GOT3 (cell line): ENCODE measurements at places on chromosomes 4 and X.

DNA sequence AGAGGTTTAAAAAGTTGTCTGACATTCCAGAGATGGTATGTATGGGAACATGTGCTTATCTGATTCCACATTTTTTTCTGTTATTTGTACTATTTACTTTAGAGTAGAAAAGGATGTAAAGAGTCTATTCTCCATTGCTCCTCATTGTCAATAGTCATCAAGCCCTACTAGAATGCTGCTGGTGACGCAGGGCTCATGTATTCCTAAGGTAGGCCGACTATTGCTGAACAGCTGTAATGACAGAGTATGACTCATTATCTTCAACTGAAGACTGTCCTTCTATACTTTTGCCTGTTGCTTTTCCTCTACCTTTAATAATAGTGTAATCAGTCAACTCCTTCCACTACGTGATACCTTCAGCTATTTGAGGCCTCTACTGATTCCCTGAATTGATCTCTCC lies 509.1 kb upstream of the NR3C2 start:
- DNase-seq = no peak

DNA sequence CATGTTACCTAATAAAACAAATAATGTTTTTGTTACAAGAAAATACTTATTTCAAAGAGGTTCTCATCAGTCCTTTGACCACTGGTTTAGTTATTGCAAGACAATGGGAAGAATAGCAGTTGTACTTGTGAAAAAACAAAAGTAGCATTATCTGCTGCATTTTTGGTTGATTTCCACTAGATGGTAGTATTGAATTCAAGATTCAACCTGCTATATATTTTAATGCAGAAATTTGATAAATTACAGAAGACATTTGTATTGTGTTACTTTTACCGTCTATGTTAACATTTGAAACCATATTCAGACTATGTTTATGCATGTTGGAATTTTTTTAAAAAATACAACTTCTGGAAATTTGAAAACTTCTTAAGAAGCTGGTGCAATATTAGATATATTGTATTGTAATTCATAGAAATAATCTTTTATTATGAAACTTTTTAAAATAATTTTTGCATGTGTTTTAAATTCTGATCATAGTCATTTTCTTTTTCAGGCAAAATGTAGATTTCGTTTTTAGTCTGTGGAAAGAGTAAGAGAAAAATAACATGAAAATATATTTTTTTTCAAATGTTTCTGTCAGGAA lies 56.4 kb downstream of the SPCS3 start:
- DNase-seq = no peak

GRCh38 chrX:155334486-155335336 lies at the start of gene CLIC2:
CLIC2 (minus strand) TSS chrX:155334614; CDS start chrX:155334427, 187 bp downstream.
- DNase-seq = no peak

DNA sequence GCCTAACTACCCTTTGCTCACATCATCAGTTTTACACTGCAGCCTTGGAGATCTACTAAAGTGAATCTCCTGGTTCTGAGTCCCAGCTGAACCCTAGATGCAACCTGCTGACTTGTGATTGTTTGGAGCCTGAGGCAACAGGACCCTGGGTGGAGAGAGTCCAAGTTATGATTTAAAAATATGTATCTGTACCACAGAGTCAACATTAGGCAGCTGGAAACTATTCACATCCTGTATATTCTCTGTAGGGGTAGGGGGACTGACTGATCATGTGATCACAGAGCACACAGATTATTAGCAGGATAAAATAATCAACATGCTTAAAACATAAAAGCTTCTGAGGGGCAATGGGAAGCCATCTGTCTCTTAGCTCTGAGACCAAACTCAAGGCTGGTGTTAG lies 52.1 kb downstream of the CT47B1 start:
- DNase-seq = no peak

DNA sequence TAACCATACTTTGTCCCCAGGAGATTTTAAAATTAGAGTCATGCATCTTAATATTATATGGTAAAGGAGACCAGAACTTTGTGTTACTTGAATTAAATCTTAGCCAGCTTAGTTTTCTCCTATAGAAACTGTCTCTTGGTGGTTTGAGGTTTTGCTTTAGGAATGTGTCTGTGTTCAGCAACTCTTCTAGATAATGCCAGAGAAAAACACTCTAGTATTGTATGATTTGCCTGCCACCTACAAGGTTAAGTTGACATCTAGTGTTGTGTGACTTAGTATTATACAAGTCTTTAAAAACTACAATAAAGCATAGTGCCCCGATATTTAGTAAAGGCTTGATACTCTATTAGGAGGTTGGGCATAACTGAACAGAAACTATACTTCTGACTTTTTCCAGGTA lies 2.1 kb downstream of the UGT8 start:
- DNase-seq = no peak

DNA sequence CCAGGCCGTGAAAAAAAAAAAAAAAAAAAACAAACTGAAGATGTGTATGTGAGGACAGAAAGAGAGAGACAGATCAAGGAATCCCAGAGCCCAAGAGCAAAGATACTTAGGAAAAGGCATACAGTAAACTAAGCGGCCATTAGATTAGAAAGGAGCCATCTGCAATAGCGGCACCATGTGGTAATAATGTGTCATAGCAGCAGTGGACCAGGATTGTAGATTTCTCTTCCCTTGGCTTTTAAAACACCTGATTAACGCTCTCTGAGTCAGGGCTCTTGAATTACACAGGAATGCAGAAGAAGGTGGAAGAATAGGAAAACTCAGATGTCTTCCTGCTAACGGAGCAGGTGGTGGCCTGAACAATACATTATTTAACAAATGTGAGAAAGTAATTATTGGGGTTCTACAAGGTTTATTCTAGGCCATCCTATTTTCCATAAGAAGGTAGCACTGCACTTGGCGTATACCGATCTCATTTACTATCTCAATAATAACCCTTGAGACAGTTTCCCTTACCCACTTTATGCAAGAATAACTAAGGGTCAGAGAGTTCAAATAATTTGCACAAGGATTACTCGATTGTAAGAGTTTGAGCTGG lies 182.7 kb downstream of the KCNIP4 start:
- DNase-seq = no peak

DNA sequence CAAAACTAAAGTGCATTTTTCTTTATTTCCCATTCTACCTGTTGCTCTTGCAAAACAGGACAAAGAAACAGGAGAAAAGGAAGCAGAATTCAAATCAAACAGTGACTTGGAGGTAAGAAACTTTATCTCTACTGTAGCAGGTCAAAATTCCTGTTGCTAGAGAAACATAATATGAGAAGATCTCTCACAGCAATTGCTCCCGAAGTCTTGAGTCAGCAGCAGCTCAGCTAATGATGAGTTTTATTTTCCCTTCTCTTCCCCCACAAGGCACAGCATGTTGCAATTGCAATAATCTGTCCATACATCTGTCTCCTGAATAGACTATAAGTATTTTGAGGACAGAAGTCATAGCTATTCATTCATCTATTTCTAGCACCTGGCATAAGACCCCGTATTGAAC lies 112.7 kb downstream of the CLNK start:
- DNase-seq = no peak

DNA sequence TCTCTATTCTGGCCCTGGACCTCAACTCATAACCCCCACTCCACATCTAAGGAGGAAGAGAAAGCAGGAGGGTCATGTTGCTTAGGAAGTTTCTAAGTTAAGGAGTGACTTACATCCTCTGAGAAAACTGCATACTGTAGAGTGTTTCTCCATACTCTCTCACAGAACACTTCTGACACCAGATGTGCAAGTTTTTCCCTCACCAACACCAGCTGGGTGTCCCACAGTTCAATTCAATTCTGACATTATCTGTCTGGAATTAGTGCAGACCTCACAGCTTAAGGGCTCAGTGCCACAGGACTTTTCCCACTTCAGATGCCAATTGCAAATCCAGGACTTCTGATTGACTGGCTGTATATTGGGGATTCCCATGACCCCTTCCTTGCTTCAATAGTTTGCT lies 89.0 kb upstream of the SFRP2 start:
- DNase-seq = no peak

DNA sequence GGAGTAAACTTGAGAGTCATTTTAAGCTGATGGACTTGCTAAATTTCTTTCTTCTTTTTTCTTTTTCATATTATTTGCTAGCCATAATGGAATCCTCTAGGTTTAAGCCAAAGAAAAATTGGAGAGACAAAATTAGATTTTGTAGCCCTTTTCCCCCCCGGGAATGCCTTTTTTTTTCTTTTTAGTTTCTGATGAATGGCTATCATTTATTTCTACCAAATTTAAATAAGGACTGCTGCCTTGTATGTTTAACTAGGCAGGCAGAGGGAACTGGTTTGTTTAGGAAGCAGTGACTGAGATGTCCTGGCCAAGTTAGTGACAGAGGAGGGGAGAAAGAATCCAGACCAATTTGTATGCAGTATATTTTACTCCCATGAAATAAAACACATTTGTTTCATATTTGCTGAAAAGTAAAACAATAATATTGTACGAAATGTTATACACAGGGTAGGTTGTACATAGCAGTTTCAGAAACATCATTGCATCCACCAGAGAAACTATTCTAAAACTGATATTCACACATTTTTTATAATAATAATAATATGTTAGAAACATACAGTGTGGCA lies 5.7 kb downstream of the PITX2 start:
- DNase-seq = no peak

- DNase-seq = no peak
Measured at GRCh38 chr4:77821775-77822174, 2.6 kb upstream of the CNOT6L start.

DNA sequence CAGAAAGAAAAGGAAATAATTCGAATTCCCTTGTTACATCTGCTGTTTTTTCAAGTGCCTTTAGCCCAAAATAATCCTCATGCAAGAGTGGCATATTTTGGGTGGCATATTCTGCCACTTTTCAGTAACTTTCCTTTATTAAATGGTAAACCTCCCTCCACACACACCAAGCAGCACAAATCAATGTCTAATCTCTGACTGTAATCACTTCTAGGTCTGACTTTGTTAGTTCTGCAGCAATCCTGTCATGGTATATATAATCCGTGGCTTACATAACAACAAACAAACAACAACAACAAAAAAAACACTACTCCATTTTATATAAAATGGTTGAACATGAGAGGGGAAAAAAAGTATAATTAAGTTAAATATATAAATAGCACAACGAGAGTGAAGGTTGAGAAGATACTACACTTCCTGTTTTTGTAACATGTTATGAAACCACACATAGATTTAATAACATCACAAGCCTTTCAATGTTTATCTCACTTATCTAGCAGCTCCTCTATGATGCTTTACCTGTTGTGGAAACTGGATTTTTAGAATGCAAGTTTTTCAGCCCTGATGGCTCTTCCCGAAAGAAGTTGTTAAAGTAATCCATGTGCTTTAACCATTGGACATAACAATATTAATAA lies 715.4 kb downstream of the GRXCR1 start:
- DNase-seq = no peak

GRCh38 chr4:168981460-168981859 lies 28.6 kb downstream of the CBR4 start:
- DNase-seq = no peak

DNA sequence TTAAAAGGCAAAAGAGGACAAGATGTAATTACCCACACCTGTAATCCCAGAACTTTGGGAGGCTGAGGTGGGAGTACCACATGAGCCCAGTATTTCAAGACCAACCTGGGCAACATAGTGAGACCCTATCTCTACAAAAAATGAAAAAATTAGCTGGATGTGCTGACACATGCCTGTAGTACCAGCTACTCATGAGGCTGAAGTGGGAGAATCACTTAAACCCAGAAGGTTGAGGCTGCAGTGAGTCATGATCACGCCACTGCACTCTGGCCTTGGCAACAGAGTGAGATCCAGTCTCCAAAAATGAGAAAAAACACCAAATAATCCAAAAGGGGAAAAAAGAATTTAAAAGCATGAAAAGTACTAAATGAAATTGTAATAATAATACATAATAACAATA lies 30.8 kb downstream of the NR0B1 start:
- no peak for DNase-seq

DNA sequence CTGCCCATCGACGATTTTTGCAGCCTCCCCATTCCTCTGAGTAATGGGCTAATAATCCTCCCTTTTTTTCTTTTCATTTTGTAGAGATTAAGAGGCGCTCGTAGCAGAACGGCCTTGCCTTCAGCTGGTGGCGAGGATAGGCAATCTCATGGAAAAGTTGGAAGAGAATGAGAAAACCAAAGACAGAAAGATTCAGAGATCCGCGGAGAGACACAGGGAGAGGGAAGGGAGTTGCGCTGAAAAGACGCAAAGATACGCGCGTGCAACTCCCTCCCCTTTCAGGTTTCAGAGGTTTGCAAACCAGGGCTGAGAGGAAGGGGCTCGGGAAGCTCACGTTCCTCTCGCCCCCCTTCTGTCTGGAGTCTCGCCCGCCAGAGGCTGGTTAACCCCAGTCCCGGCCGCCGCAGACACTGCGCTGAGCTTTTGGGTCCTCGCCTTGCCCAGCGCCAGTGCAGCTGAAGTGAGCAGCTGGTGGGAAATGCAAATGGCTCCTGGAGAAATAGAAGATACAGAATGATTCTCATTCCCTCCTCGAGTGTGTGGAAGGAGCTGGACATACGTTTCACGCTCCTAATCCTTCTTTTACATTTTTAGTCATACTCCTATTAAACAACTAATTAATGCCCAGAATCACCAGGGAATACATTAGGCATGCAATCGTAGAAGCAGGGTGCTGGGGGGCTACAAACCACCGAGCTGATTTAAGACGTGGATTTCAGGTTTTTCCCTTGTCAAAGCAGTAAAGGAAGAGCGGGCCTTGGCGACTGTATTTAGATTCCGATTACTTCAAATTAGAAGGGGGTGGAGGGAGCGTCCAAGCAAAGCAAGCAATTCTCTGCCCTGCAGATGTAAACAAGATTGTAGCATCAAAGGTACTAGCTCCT lies 16.6 kb upstream of the PITX2 start:
- no peak for DNase-seq

DNA sequence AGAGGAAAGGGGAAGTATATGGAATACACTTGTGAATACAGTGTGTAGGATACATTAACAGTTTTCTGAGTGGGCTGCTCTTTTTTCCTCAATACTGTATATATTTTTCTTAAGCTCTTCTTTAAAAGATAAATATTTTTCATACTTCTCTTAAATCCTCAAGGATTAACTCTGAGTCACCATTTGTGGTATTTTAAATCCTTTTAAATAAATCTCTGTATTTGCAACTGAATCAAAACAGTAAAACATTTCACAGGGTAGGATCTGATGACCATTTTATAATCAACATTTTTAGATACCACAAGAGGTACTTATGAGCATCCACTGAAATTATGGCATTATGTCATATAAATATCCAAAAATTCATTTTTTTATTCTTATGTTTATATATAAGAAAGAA lies 87.6 kb downstream of the GAB1 start:
- no peak for DNase-seq

DNA sequence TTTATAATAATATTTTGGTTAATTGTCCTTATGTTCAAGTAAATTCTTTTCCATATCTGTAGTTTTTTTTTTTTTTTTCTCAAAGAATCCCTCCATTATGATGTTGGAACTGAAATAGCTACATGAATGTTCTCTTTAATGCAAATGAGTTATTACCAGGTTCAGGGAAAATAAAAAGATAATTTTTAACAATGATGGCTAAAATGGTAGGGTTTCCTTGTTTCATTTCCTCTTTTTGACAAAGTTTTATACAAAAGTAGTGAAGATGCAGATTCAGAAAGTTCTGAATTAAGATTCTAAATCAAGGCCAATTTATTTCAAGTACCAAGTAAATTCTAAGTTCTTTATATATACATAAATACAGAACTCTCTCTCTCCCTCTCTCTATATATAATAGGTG lies 779.0 kb upstream of the INTU start:
- DNase-seq = no peak

GRCh38 chr4:117984366-117984680 lies 50.0 kb upstream of the NDST3 start:
- no peak for DNase-seq

- no peak for DNase-seq
Measured at GRCh38 chr4:147015491-147015890, 69.8 kb upstream of the TTC29 start.
